GM23248 (cell line): ENCODE measurements at places on chromosomes 12 and 14. TPM values are rescaled to one million over a fixed set of nuclear protein-coding genes. Genes with fewer than 3 reads are reported as not detected.

DNA sequence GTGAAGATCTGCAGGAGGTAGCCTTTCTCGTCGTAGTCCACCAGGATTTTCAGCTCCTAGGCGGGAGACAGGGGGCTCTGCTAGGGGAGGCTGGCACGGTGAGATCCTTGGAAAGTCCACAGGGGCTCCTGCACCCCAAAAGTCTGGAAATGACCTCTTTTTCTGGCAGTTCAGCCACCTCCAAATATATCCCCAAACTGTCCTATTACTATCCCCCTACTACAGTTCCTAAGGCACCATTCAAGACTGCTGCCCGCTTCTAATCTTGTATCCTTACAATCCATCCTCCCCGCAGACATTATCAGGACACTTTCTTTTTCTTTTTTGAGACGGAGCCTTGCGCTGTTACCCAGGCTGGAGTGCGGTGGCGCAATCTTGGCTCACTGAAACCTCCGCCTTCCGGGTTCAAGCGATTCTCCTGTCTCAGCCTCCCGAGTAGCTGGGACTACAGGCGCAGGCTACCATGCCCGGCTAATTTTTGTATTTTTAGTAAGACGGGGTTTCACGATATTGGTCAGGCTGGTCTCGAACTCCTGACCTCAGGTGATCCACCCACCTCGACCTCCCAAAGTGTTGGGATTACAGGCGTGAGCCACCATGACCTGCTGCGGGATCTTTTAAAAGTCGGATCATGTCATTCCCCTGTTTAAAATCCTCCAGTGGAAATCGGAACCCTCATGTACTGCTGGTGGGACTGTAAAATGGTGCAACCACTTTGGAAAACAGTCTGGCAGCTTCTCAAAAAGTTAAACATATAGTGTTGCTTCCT lies 18.5 kb downstream of the HPD start:
- DNase-seq, result no peak

DNA sequence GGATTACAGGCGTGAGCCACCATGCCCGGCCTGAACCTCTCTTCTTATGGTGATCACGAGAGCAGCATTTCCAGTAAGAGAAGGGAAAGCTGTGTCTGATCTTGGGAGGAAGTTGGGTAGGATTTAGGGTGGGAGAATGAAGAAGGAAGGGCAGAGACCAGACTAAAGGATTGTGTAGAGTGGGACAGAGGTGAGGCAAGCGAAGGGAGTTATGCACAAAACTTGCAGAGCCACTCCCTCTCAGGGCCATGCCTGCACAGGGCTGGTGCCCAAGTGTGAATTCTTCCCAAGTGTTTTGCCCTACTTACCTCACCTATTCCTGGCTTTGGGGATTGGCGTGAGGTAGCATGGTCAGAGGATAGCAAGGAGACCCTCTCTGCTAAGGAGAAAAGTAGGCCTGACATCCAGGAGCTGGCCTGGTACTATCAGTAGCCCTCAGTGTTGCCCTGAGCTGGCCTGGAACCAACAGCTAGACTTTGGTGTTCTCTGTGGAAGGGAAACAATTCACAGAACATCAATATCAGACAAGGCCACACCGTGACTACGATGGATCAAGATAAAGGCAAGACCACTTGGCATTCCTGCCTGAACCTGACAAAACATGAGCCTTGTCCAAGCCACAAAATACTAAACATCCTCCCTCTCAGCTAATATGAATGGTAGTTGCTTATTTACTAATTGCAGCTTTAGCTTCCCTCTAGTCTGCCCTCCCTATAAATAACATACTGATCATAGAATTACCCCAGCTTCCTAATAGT lies 201.0 kb upstream of the AMIGO2 start:
- no peak for DNase-seq

DNA sequence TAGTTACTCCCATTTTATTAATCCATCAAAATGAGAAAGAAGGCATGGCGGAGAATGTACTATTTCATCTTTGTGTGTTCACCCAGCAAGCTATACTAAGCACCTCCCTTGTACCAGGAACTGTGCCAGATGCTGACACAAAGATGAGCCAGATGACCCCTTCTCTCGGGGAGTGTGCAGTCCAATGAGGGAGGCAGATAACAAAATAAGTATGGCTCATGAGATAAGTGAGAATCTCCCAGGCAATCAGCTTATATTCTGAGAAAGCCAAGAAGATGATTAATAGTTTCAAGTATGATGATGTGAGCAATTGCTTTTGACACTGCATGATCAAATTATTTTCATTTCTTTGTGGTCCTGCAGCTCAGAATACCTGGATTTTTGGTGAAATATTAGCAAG lies 1.3 kb upstream of the TMEM233 start:
- DNase-seq, result peak; percentile 10

GRCh38 chr12:77108707-77109106 lies 43.3 kb upstream of the E2F7 start:
- DNase-seq, result no peak

Gene PPM1H
- total RNA-seq, result 0.13 and 1.2 TPM in 2 replicates

- peak; percentile 72 for DNase-seq
Observed at GRCh38 chr12:120538281-120539156, 4.4 kb downstream of the RNF10 start.

GRCh38 chr14:91364524-91365270 lies 52.9 kb downstream of the CCDC88C start:
- DNase-seq, result no peak

GRCh38 chr12:78880078-78880477 lies 15.5 kb downstream of the SYT1 start:
- DNase-seq, result peak; percentile 14

DNA sequence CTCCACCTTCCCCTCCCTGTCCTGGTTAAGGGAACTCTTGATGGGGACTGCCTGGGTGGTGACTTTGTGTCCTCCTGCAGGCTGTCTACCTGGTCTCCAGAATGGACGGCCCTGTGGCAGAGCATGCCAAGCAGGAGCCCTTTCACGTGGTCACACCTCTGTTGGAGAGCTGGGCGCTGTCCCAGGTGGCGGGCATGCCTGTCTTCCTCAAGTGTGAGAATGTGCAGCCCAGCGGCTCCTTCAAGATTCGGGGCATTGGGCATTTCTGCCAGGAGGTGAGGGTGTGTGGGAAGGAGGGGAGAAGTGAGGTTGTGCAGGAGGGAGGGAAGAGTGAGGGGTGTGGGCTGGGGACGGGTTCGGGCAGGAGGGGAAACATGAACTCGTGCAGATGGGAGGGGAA lies 5.7 kb downstream of the SDSL start:
- DNase-seq, result no peak

GRCh38 chr12:47995981-47996401 lies 8.3 kb downstream of the COL2A1 start:
- no peak for DNase-seq

DNA sequence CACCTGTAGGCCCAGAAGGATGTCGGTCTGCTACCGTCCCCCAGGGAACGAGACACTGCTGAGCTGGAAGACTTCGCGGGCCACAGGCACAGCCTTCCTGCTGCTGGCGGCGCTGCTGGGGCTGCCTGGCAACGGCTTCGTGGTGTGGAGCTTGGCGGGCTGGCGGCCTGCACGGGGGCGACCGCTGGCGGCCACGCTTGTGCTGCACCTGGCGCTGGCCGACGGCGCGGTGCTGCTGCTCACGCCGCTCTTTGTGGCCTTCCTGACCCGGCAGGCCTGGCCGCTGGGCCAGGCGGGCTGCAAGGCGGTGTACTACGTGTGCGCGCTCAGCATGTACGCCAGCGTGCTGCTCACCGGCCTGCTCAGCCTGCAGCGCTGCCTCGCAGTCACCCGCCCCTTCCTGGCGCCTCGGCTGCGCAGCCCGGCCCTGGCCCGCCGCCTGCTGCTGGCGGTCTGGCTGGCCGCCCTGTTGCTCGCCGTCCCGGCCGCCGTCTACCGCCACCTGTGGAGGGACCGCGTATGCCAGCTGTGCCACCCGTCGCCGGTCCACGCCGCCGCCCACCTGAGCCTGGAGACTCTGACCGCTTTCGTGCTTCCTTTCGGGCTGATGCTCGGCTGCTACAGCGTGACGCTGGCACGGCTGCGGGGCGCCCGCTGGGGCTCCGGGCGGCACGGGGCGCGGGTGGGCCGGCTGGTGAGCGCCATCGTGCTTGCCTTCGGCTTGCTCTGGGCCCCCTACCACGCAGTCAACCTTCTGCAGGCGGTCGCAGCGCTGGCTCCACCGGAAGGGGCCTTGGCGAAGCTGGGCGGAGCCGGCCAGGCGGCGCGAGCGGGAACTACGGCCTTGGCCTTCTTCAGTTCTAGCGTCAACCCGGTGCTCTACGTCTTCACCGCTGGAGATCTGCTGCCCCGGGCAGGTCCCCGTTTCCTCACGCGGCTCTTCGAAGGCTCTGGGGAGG lies at the start of gene LTB4R:
Gene LTB4R (plus strand): TSS at position 857 of the 959 bp plus-strand sequence. CDS start 4,150 bp downstream, outside the sequence.
- peak; percentile 93 for DNase-seq

Gene C1S
- 174 and 200 TPM in 2 replicates for total RNA-seq

GRCh38 chr14:40758076-40758475 lies 848.6 kb upstream of the LRFN5 start:
- DNase-seq, result no peak

Gene MUCL1
- not detected in 2 replicates for total RNA-seq

Gene C12orf50
- total RNA-seq, result not detected in 2 replicates

GRCh38 chr12:100251917-100252316 lies 15.0 kb downstream of the DEPDC4 start:
- no peak for DNase-seq

Gene ANKS1B
- total RNA-seq, result not detected in 2 replicates

DNA sequence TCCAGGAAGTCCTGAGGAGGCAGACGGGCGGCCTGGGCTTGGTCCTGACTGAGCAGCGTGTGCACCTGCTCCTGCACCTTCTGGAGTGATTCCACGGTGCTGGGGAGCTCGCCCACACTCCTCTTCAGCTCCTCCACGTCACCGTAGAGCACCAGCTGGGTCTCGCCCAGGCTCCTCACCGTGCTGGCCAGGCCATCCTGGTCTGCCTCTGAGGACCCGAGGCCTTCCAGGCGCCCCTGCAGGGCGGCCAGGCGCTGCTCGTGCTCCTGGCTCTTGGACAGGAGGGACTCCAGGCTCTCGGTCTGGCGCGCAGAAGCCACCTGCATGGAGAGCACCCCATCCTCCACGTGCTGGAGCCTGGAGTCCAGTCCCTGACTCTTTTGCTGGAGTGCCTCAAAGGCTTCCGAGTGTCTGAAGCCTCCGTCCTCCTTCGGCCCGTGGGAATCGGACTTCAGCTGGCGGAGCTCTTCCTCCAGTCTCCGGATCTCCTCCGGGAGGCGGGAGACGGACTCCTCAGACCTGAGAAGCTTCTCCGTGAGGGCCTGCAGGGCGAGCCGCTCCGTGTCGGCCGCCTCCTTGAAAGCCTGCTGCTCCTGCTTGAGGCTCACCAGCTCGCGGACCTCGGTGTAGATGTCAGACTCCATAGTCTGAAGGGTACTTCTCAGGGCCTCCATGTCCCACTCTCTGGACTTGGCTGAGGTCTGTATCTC lies 8.4 kb downstream of the CKAP4 start:
- no peak for DNase-seq

GRCh38 chr12:4107911-4108697 lies 165.5 kb upstream of the CCND2 start:
- no peak for DNase-seq

Gene SLC5A8
- not detected in 2 replicates for total RNA-seq

Gene CYP46A1
- total RNA-seq, result 0.13 and 0.22 TPM in 2 replicates

Gene GALNT16
- 1.4 and 4.2 TPM in 2 replicates for total RNA-seq

DNA sequence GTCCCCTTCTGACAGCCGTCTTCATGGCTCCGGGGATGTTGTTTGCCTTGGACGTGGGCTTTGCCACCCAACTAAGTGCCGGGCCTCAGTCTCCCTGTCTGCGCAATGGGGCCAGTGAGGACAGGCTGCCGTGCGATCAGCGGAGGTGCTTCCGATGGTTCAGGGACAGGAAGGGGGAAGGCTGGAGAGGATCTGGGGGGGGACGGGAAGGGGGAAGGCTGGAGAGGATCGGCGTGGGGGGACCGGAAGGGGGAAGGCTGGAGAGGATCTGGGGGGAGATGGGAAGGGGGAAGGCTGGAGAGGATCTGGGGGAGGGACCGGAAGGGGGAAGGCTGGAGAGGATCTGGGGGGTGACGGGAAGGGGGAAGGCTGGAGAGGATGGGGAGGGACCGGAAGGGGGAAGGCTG lies 3.4 kb downstream of the MMP17 start:
- peak; percentile 85 for DNase-seq

Gene RNU4-1
- not detected in 2 replicates for total RNA-seq

Gene COX8C
- total RNA-seq, result not detected in 2 replicates

DNA sequence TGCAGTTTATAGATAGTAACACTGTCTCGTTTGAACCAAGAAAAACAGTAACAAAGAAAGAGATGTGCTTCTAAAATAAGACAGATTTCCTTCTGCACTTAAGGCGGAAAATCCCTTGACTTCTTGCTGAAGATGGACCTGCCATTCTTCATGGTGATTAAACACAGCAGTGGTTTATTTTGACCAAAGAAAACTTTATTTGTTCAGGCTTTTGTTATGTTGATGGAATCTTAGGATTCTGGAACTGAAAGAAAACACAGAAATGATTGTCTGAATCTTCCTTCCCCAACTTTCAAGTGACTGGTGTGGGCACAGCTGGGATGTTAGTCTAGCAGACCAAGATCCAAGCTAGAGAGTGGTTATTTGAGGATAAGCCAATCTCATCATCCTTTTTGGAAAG lies 72.2 kb downstream of the DACT1 start:
- DNase-seq, result no peak

GRCh38 chr14:100313464-100314230 lies 7.4 kb upstream of the SLC25A29 start:
- DNase-seq, result no peak

DNA sequence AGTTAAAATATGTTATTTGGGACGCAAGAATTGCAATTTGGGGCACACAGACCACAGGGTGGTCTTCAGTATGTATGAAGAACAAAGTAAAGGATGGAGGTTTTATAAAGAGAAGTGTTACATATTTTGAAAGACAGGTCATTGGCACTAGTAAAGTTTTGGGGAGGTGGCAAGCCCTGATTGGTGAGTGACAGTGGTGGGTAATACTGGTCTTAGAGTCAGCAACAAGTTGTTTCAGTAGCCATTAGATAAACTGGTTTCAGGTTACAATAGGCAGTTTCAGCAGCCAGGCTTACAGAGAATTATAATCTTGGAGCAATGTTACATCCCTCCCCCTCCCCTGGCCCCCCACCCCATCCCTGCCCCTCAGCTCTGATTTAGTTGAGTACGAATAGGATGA lies 17.5 kb downstream of the MARK3 start:
- peak; percentile 57 for DNase-seq

Gene DTX1
- not detected in 2 replicates for total RNA-seq
